Stimulated activated naive B cell treated with anti-CD40 and anti-IgM and Interleukin-4, amounts not matched to agents 10 μg/mL and 1 μg/mL and 100 μg/mL, for 72 hours (primary cell): ENCODE measurements at places on chromosomes 2 and 18.

DNA sequence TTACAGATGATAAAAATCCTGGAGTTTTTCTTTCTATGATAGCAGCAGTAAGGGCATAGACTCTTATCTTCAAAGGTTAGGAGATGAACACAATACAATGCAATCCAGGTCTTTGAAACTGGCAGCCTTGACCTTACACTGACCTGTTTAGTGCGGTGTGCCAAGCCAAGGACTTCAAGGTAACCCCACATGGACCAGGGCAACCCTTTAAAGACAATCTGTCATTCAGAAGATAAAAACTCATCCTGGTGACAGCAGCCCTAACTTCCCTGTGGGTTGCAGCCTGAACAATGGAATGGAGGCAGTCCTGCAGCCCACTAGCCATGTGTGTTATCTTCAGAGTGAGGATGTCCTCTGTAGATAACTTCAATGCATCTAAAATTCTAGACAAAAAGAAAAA lies 78.1 kb downstream of the RTTN start:
- DNase-seq: no peak

GRCh38 chr2:42118754-42119569 lies 50.2 kb upstream of the EML4 start:
- DNase-seq: no peak

DNA sequence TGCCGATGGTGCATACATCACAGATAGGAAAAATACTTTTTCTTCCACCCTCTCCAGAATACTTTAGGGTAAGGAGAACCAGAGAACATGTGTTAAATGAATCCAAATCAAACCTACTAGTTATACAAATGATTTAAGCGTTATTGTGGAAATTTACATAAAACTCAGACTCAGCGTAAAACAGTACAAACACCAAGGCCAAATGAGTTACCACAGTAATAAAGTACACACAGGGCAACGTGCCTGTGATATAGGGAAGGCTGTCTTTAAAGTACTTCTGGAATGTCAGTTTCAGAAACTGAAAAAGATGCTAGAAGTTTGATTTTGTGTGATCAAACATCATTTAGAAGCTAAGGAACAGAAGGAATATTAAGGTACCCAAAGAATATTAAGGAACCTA lies 46.9 kb downstream of the PTPRM start:
- no peak for DNase-seq

GRCh38 chr2:9207641-9208311 lies 1.2 kb downstream of the ASAP2 start:
- DNase-seq: no peak

DNA sequence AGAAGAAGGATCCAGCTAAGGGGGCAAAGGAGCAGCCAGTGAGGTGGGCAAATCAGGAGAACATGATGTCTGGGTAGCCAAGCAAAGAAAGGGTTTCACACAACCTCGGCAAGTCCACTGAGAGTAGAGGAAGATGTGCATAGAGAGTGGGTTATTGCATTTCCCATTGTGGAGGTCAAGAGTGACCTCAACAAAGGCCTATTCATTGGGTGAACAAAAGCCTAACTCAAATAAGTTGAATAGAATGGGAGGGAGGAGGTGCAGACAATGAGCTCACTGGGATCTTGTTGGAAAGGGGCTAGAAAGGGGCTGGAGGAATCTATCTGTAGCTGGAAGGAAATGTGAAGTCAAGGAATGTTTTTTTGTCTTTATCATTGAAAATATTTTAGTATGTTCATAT lies 14.0 kb upstream of the PDCL3 start:
- DNase-seq: no peak

- DNase-seq: no peak
These were observed 11.8 kb downstream of the MAPRE3 start for GRCh38 chr2:26982102-26982742.

GRCh38 chr2:2142345-2142744 lies 188.7 kb downstream of the MYT1L start:
- DNase-seq: no peak

DNA sequence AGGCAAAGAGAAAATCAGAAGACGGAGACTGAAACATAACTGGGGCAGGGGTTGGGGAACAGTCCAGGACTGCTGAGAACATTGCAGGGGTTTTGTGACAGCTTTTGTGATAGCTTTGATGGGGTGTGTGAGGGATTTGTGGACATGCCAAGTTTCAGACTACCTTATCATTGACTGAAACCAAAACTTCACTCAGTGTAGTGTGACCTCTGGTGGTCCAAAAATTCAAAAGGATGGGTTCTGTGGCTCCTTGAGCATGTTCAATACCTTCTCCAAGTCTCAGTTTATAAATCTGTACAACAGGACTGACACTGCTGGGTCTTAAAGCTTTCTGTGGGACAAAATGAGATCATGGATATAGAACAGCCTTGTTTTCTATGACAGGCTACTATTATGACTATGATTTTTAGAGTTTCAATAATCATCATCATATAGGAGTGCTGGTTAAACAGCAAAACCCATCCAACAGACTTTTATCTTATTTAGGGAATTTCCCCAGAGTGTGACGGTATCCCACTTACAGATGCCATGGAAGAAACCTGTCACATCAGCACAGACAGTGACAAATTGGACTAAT lies 259.2 kb upstream of the SLC14A2 start:
- DNase-seq: no peak

- no peak for DNase-seq
These were observed 133.8 kb upstream of the KCNH7 start for GRCh38 chr2:162972383-162972782.

DNA sequence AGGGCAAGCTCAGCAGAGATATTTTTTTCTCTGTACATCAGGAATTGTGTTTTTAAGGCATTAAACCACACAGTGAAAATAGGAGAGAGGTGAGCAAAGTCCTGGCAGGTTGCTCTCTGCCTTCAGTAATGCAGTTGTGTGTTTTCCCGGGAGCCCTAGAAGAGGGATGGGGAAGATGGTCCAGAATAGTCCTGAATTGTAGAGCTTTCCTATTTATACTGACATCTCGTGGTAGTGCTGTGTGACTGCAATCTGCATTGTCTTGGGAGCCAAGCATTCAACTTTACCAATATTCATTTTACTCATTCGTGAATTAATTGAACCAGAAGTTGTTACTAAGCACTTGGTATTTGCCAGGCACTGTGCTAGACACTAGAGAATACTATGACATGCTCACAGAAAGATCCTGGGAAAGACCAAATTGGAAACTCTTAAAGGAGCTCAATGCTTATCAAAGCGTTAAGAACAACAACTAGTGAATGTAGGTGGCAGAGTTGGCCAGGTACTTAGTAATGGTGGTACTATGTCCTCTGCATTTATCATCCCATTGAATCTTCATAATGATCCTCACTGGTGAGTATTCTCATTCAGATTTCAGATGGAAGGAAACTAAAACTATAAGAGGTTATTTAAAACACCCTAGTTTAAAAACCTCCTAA lies 214.6 kb downstream of the TRIB2 start:
- DNase-seq: no peak

GRCh38 chr2:176148751-176149421 lies 2.5 kb upstream of the HOXD4 start:
- DNase-seq: no peak

DNA sequence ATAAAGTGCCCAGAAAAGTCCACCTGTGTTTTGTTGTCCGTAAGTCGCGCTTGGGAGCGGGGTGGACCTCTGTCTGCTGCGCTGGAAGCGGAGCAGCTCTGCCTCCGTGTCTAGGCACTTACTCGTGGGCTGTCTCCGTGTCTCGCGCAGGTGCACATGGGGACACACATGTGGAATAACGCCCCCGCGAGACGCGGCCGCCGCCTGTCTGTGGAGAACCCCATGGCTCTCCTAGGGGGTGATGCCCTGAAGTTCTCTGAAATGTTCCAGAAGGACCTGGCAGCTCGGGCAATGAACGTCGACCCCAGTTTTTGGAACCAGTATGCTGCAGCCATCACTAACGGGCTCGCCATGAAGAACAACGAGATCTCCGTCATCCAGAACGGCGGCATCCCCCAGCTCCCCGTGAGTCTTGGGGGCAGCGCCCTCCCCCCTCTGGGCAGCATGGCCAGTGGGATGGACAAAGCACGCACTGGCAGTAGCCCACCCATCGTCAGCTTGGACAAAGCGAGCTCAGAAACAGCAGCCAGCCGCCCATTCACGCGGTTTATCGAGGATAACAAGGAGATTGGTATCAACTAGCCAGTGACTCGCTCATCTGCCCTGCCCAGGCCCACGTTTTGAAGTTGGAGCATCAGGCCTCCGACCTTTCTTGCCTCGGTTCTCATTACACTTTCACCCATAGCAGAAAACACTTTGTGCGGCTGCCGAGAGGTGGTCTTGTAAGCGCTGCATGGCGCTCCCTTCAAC lies 17.3 kb downstream of the SALL3 start:
- DNase-seq: no peak

GRCh38 chr18:35163014-35163539 lies 77.8 kb upstream of the ZNF397 start:
- no peak for DNase-seq

- no peak for DNase-seq
These were observed 89.2 kb downstream of the ARHGEF33 start for GRCh38 chr2:38978908-38979307.

GRCh38 chr2:4420032-4420431 lies 716.7 kb downstream of the DCDC2C start:
- DNase-seq: no peak

- DNase-seq: no peak
These were observed 76.0 kb upstream of the SALL3 start for GRCh38 chr18:78903436-78904178.

- no peak for DNase-seq
These were observed 122.5 kb downstream of the TMEFF2 start for GRCh38 chr2:192072261-192072660.

- DNase-seq: no peak
These were observed 250.2 kb upstream of the SIX3 start for GRCh38 chr2:44691174-44691785.

- DNase-seq: no peak
These were observed 647 bp downstream of the CCDC121 start for GRCh38 chr2:27627963-27628766.

- no peak for DNase-seq
These were observed 33.6 kb downstream of the PLCL1 start for GRCh38 chr2:197838036-197838435.

DNA sequence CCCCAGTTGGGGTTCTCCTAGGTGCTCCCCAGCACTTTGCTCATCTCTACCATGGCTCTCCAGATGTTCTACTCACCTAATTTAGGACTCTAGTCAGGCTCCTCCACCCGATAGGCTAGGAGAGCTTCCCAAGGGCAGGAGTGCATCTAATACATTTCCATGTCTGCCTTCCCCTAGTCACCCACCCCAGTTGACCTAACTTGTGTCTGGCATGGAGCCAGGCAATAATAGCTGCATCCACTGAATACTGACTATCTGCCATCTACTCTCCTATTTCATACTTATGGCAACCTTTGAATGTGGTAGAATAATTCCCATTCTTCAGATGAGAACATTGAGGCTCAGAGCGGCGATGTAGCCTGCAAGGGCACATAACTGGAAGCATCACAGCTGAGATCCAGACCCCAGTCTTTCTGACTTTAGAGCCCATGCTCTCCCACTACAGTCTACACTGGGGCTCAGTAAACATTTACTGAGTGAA lies 71.8 kb upstream of the YWHAQ start:
- DNase-seq: no peak
